ENCODE measurements at places on chromosomes 4 and X.

- no peak for DNase-seq
These were observed 215.3 kb downstream of the HS6ST2 start for GRCh38 chrX:132743086-132743485.

- no peak for DNase-seq
These were observed 167.2 kb upstream of the ANK2 start for GRCh38 chr4:112882286-112882685.

GRCh38 chrX:63656871-63657580 lies 128.0 kb downstream of the ARHGEF9 start:
- DNase-seq = no peak

DNA sequence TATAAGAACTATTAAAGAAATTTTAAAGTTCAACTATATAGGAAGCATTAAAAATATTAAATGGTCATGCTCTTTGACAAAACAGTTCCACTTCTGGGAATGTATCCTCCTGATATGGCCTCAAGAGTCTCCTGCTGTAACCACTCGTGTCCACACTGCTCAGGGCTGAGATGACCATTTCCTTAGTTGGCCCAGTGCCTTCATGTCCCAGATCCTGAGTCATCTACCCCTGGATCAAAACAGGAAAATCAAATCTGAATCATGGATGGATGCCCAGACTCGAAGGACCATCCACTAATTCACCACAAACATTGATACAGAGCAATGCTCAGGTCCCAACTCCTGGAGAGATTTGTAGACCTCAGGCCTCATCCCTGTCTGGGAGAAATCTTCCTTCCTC lies 44.7 kb downstream of the GPRASP3 start:
- DNase-seq = no peak

DNA sequence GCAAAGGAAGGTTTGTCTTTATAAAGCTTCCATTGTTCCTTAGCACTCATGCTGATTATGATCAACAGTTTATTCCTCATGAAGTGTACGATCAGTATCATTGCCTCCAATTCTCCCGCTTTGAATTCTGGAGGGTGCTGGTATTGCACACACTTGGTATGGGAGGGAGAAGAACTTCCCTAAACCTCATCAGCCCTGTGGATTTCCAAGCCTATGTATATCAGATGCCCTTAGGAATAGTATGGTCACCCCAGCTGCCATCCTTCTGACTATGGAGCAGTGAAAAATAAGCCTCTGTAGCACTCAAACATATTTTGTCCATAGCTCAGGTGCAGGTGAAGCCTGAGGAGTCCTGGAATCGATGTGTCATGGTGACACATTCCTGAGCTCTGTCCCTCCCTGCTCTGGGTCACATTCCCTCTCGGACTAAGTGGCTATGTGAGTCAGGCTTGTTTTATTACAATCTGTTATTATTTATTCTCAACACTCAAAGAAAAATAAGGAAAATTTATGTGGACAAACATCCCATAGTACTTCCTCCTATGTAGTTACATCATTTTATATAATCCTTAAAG lies 2.0 kb upstream of the ZDHHC9 start:
- no peak for DNase-seq

- DNase-seq = no peak
These were observed 129.0 kb downstream of the BTC start for GRCh38 chr4:74665346-74665745.

DNA sequence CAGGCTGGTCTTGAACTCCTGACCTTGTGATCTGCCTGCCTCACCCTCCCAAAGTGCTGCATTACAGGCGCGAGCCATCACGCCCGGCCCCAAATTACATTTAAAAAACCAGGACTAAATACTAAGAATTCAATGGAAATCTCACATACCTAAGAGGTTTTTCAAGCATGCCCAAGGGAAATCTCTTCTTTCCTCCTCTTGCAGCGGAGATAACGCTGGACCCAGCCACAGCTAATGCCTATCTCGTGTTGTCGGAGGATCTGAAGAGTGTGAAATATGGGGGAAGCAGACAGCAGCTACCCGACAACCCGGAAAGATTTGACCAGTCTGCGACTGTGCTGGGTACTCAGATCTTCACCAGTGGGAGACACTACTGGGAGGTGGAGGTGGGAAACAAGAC lies 7.4 kb downstream of the TRIML1 start:
- no peak for DNase-seq

DNA sequence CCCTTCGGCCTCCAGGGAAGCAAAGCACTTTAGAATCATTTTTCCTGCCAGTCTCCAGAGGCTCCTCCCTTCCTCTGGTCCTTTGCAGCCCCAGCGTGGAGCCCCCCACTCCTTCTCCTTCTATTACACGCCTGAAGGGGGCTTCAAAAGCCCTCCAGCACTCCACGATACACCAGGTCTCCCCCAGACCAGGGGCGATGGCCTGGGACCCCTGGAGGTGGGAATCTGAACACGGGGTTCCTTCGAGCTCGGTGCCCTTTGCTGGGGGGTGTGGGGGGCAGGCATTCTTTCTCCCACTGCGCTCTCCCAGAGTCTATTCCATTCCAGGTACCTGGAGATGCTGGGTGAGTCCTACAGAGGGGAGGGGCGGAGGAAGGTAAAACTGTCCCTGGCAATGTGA lies 97.6 kb downstream of the HMX1 start:
- DNase-seq = no peak

DNA sequence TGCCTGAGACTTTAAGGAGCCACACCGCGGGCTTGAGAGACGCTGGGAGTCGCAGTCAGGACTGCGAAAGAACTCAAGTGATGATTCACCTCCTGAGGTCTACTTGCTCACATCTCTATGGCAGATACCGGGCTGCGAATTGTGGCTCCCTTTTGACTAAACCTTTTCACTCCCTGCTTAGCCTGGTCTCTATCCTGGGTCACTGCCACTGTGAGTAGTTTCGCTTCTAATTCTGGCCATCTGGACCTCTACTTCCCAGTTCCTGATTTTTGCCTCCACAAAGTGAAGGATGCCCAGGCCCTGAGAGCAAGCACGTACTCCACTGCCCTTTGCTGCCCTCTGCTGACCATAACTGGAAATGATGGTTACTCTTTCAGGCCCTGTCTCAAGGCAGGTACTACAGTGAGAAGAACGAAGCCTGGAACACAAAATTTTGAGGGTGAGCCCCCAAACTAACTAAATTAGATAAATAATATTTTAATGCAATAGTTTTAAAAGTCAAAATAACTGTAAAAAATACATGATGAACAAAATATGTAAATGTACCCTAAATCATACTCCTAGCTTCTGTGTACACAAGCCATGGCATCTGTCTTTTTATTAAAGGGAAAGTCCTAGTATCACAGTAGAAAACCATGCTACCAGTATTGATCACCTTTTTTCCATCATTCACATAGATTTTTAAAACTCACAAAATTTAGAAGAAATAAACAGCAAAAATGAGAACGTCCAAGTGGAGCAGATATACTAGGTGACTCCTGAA lies 16.7 kb downstream of the MAD2L1 start:
- DNase-seq = no peak

GRCh38 chr4:88818631-88819470 lies 121.2 kb upstream of the NAP1L5 start:
- DNase-seq = no peak

- peak; percentile 17 for DNase-seq
These were observed at the start of gene PITX2 for GRCh38 chr4:110622841-110623717. PITX2 (minus strand) TSS chr4:110623077; CDS start chr4:110622460, 617 bp downstream.

- DNase-seq = no peak
These were observed 12.1 kb upstream of the HAUS7 start for GRCh38 chrX:153482376-153483015.

DNA sequence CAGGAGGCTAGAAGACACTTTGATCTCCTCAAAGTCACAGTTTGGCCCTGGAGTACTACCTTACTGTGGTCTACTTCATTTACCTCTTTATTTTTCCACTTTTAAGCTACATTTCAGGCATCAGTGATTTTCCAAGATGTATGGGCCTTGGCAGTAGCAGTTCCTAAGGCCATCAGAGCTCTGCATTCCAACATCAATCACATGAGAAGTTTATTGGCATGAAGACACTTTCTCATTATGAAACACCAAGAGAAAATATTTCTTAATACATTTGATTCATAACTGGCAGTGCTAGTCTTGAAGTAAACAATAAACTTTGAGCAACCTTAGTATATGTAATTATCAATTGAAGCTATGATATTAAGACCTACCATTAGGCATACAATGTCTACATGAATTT lies 178.1 kb downstream of the IL15 start:
- no peak for DNase-seq

DNA sequence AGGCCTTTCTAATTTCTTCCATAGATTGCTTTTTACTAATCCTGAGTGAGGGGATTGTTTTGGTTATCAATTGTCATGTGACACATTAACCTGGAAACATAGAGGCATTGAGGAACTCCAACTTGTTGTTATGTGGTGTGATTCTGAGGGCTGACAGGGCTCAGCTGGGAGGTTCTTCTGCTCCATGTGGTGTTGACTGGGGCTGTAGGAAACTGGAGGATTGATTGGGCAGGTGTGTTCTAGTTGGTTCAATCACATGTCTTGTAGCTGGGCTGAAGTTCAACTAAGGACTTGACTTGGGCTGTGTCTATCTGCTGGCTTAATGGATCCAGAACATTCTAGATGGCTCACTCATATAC lies 10.8 kb upstream of the CRLF2 start:
- DNase-seq = no peak

DNA sequence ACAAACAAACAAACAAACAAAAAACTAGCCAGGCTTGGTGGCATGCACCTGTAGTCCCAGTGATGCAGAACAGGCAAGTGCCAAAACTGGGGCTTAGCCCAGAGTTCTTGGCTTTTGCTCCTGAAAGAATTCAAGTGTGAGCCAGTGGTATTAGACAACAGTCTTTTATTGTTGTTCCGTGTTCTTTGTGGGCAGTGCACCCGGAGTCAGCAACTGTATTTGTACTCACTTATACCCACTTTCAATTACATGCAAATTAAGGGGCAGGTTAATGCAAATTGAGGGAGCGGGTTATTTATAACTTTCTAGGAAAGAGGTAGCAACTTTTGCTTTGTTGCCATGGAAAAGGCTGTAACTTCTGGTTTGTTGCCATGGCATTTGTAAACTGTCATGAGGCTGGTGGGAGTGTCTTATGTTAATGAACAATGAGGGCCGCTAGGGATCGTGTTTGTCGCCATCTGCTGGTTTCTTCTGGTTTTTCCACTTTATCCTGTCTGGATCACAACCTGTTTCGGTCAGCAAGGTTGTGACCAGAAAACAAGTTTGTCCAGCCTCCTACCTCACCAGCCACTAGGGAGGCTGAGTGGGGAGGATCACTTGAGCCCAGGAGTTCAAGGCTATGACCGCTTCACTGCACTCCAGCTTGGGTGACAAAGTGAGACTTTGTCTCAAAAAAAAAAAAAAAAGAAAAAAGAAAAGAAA lies 88.8 kb upstream of the ESX1 start:
- DNase-seq = no peak

GRCh38 chrX:15841853-15842516 lies 12.6 kb downstream of the AP1S2 start:
- DNase-seq = no peak

DNA sequence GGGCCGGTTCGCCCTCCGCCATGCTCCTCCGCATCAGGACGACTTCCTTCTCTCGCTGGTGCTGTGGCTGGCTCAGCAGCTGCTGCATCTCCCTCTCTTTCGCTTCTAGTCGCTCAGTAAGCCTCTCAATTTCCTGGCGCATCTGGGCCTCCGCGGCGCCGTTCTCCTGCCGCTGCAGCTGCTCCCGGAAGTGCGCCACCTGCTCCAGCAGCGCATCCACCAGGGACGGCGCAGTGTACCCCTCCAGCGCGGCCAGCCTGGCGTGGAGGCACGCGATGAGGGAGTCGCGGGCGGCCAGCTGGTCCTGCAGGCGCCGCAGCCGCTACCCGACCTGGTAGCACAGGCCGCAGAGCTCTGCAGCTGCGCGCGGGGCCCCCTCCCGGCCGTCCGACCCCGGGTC lies 97.4 kb upstream of the MED14 start:
- no peak for DNase-seq

DNA sequence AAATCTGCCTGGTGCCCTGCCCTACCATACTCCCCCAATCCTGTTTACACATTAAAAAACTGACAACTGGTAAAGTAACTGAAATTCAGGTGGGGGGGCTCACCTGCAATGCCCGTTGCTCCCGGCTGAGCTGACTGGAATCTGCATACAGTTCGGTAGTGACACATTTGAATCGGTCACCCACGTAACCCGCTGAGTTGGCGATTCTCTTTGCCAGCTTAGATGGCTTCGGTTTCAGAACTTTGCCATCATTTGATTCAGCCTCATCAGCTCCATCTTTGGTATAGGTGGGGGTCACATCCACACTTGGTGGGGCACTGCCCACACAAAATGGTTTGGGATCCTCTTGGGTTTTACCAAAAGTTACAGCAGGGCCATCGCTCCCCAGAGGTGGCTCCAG lies 25.5 kb downstream of the BCOR start:
- no peak for DNase-seq

DNA sequence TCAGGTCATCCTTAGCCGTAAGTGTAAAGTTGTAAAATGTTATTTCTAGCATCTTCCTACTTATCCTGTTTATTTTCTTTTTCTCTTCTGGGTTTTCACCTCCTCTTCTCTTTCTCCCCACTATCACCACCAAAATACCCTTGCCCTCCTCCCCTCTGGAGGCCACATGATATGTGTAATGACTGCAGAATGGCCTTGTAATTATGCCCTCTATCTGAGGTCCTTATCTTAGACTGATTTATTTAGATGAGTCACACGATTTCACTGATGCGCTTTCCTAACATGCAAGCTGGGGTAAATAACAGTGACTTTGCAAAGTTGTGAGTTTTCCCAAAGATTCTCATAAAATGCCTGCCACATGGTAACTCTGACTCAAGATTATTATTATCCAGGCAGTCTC lies 231.8 kb upstream of the GPRIN3 start:
- DNase-seq = no peak
